EL (cell line): ENCODE measurements at places on chromosomes 4 and X.
A peak's percentile ranks its signal among the peaks of the same experiment; 100 is the strongest.

DNA sequence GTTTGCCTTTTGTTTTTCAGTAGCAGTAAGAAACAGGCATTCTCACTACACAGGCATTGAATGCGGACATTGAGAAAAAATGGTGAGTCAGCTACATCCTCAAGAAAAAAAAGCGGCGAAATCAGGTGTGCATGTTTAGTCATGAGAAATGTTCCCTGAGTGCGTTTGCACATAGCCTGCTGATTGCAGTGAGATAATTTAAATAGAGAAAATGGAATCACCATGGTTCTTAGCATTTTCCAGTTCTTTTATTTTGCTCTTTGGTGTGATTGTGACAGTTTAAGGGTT is 54.1 kb upstream of the CLDN34 start:
- no peak for DNase-seq

GRCh38 chr4:173506597-173507211 is 23.3 kb downstream of the HAND2 start:
- no peak for DNase-seq

DNA sequence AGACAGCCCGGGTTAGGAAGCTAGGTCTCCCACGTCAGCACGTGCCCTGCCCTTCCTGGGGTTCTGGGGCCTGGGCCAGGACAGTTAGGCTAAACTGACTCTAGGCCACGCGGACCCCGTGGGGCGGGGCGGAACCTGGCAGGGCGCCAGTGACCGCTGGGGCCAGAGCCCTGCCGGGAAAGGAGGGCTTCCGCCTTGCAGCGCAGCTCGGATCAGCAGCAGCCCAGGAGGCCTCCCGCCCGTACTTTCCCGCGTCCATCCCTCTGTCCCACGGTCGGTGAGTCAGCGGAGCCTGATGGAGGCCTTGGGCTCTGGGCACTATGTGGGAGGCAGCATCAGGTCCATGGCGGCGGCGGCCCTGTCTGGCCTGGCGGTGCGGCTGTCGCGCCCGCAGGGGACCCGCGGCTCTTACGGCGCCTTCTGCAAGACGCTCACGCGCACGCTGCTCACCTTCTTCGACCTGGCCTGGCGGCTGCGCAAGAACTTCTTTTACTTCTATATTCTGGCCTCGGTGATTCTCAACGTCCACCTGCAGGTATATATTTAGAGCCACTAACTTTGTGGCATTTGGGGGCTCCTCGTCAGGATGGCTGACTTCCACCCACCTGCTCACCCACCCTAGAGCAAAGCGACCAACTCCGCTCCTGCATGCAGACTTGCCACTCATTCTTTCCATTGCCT is at the start of gene SMIM10:
TSS of gene SMIM10 (plus strand) at position 191 of the 681 bp plus-strand sequence. CDS start at position 296, 105 bp downstream.
- DNase-seq, result peak; percentile 87

DNA sequence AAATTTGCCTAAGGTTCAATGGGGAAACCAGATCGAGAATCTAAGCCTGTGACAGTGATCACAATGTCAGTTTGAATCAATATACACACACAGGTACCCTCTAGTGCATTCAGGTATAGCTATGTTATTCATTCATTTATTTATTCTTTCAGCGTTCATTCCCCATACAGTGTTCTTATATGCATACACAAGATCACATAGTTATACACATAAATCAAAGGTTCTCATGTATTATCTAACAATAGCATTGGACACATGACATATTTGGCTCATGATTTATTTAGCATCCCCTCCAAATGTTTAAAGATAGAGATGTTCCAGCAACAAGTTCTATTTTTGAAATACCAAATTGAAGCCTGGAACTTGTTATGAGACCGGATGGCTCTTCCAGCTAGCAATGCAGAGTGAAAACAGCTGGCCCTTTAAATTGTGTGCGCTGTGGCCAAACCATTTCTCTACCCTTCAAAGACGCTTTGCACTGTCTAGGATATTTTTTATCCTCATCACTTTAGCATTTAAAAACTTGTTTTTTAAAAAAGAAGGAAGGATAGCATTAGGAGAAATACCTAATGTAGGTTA is 131.0 kb downstream of the ATXN3L start:
- no peak for DNase-seq

GRCh38 chr4:143564472-143564871 is 51.0 kb downstream of the SMARCA5 start:
- DNase-seq, result no peak
